Activated CD4-positive, alpha-beta T cell treated with anti-CD3 and anti-CD28 coated beads for 4 hours (primary cell): ENCODE measurements at places on chromosomes 6 and 20.

DNA sequence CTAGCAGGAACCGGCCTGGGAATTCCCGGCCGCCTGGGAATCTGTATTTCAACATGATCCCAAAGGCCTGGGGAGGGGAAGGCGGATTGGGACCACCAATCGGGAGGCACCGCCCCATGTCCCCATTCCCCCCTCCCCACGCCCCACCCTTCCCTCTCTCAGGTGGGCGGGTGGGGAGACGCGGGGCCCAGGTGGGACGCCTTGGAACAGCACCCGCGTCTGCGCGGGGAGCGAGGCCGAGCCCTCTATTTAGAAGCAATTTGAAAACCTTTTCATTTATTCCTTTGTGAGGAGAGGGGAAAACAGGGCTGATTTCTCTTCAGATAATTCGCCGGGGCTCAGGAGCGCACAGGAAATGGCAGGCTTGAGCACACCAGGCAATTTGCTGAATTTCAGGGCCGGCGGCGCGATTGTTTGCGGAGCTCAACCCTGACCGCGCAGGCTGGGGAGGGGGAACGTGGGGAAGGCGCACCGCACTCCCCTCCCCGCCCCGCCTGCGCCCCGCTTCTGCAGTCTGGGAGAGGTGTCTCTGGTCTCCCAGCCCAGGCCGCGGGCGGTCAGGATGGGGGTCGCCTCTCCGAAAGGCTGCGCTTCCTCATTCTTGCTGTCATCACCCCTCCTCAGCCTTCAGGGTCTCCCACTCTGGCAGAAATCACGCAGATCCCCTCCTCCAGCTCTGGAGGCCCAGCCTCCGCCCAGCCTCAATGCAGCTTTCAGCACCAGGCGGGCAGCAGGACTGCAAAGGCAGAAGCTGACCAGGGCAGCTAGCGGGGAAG, 170.0 kb downstream of the GRM4 start:
- no peak for DNase-seq

- DNase-seq = no peak
Observed at GRCh38 chr20:46965477-46965876, 70.8 kb downstream of the EYA2 start.

- DNase-seq = peak; percentile 20
Observed at GRCh38 chr6:36204068-36204753, 7.7 kb downstream of the BRPF3 start.

GRCh38 chr6:123580331-123580730, 56.4 kb downstream of the TRDN start:
- no peak for DNase-seq

- no peak for DNase-seq
Observed at GRCh38 chr6:127191716-127192115, 73.2 kb downstream of the RSPO3 start.

DNA sequence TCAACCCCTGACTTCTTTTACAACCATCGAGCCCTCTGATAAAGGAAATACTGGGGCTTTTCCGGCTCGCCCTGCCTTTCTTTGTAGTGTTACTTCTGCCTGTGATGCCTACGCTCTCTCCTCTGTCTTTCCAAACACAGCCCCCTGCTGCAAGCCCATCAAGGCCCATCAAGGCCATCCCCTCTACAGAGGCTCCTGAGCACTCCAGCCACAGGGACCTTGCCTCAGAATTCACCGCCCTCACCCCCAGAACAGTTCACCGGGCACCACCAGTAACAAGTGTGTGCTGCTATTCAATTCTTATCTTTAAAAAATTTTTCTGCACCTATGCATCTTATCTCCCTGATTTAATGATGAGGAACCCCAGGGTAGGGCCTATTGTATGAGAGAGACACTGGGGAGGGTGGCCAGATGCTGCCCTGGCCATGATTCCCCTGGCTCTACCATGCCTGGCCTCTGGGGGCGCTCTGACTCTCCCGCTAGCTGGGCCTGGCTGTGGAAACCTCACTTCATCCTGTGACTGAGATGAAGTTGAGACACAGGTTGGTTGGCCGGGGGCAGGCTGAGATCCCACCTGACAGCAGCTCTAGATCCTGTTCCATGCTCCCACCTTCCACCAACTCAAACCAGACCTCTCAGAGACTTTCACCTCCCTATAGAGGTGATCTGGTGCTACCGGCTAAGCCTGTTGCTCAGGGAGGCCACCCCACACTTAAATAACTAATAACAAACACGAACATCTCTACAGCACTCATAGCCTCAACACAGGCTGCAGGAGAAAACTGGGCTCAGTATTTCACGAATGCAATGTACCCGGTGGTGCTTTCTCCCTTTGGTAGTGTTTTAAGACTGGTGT, 19.2 kb upstream of the GLP1R start:
- no peak for DNase-seq

DNA sequence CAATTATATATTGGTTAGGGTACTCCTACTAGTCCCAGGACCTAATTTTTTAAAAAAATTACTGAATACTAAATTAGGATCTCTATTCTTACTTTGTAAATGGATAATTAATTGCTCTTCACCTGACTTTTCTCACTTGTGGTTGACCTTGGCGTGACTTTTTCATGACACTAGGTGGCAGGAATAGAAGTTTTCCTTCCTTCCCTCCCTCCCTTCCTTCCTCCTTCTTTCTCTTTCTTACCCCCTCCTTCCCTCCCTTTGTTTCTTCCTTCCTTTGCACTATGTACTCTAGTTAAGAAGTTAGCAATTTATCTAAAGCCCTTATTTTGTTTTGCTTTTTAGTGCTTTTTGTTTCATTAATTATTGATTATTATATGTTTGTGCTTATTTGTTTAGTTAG, 20.4 kb upstream of the HBS1L start:
- DNase-seq = no peak

GRCh38 chr6:39249278-39249677, 20.0 kb upstream of the KCNK5 start:
- DNase-seq = no peak

GRCh38 chr6:75946146-75946831, 126.2 kb downstream of the IMPG1 start:
- DNase-seq = no peak

GRCh38 chr6:163935158-163935762, 520.7 kb downstream of the QKI start:
- no peak for DNase-seq

GRCh38 chr6:79821859-79822258, 125.5 kb downstream of the ELOVL4 start:
- DNase-seq = no peak

GRCh38 chr6:35019171-35019570, 122.0 kb downstream of the TCP11 start:
- no peak for DNase-seq

DNA sequence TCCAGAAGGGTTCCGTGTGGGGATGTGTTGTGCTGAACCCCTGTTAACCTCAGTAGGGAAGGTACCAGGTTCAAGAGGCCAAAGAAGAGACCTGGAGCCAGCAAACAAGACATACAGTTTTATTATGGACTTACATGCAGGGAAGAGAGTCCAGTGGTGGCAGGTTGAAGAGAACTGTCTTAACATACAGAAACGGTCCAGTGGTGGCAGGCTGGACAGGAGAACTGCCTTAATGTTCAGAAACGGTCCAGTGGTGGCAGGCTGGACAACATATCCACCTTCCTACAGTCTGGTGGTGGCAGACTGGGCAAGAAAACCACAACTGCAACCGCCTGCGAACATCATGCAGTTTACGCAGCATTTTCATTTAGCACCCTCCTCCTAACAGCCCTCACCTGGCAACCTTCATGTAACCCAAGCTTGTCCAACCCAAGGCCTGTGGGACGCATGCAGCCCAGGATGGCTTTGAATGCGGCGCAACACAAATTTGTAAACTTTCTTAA, 75.9 kb downstream of the PHACTR3 start:
- no peak for DNase-seq

- no peak for DNase-seq
Observed at GRCh38 chr6:35581633-35582032, 68.9 kb upstream of the TULP1 start.

- no peak for DNase-seq
Observed at GRCh38 chr6:167150941-167151549, 6.7 kb downstream of the GPR31 start.

- DNase-seq = no peak
Observed at GRCh38 chr6:139028215-139028657, 309 bp upstream of the ABRACL start.

- no peak for DNase-seq
Observed at GRCh38 chr20:16316513-16316912, 256.7 kb downstream of the KIF16B start.
